T47D (cell line): ENCODE measurements at places on chromosomes 6 and 20.

DNA sequence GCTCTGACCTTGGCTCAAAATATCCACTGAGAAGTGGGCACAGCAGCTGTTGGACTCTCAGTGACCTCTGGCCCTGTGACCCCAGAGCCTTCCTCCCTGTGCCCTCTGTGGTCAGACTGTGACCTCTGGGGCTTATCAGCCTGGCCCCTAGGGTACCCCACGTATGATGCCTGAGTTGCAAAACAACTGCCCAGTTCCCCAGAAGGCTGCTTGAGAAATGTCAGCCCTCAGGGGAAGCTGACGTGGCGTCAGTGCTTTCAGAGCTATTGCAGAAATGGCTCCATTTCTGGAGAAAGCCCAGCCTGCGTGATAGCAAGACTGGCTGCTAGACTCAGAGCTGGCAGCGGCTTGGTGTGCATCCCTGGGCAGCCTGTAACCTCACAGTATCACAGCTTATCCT, 31.5 kb upstream of the TGM2 start:
- DNase-seq = no peak

DNA sequence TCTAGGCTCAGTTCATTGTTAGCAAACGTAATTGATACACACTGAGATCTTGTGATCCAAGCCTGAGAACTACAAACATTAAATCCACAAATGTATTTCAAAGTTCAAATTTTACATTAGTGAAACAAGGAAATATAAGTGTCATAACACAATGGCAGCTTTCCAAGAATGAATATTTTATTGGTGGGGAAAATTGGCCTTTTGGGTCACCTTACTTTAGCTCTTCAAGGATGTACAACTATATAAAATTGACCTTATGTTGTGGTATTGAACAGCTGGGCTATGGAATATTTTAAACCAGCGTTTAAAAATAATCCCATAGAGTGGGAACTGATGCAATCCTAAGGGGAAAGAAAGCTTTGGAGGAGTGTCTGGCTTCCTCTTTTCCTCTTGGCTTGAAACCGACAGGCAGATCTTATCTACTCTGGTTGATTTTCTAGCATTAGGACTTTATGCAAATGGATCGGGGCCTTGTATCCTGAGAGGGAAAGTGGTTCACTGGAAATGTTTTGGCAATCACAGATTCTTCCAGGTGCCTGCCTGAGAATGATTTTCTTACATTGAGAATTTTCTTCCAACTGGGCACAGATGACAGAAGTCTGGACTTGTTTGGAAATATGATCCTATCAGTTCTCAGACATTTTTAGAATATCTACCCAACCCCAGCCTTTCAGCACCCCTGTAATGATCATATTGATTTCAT, 184.8 kb upstream of the ECI2 start:
- DNase-seq = no peak

DNA sequence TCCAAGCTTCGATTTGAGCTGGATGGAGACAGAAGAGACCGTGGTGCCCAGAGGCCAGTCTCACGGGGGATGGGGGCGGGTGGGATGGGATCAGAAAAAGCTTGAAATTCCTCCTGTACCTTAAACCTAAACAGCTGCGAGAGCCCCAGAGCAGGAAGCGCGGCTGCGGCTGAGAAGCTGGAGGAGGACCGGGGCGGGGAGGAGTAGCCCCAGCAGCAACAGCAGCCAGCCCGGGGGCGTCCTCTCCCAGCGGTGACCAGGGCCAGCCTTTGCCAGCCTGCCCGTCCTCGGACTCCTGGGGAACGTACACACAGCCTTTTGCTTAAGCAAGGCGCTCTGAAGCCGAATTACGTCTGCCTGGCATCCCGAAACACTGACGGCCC, 17.4 kb upstream of the PRDM13 start:
- DNase-seq = no peak

- DNase-seq = no peak
These were observed 787 bp upstream of the RAB32 start for GRCh38 chr6:146542881-146543210.

GRCh38 chr6:31689249-31690110, 8.6 kb upstream of the LY6G5C start:
- no peak for DNase-seq

GRCh38 chr6:149806127-149806526, 56.6 kb downstream of the PCMT1 start:
- no peak for DNase-seq

GRCh38 chr6:45597424-45597823, 219.7 kb upstream of the SUPT3H start:
- DNase-seq = no peak

DNA sequence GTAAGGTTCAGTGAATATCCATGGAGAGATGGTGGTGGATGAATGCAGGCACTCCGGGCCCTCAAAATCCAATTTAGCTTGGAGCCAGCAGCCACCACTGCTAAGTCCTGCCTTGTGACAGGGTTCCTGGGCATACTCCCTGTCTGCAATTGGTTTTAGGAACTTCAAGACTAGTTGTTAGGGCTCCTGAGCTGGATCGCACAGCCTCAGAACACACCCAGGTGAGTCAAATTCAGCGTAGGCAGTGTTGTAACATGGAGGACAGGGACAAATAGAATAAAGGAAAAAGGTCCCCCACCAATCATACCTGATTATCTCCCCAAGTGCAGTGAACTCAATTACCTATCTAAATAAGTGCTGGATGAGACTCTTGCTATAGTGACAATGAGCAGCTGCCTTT, 74.6 kb downstream of the PERP start:
- no peak for DNase-seq

DNA sequence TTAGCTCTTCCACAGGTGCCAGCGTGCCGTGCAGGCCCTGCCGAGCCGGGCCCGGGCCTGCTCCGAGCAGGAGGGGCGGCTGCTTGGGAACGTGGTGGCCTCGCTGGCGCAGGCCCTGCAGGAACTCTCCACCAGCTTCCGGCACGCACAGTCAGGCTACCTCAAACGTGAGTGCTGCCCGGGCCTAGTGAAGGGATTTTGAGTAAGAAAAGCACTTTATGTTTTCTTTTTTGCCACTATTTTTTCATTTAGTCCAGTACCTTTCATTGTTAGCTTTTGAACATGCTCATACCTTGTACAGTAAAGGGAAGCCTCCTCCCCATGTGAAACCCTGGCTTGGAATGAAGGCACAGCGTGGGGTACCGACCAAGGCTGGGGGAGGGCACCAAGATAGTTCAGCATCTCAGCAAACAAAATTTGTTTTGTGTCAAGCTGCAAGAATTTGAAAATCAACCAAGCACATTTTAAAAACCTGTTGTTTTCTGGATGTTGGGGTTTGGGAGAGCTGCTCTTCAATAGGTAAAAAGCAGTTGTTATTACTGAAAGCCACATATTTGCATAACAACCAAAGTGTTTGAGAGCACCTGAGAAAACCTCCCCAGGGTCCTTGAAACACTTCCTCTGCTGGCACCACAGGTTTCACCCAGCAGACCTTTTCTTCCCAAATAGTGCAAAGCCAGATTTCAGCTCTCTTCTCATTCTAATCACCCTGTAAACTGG, 18.4 kb downstream of the STX16 start:
- no peak for DNase-seq

GRCh38 chr6:19851241-19852089, 14.3 kb downstream of the ID4 start:
- peak; percentile 87 for DNase-seq
